Activated T-helper 9 cell treated with anti-CD3 and anti-CD28 coated beads, Interleukin-2, amount 50 U/mL, for 16 hours (primary cell): ENCODE measurements at places on chromosomes 4 and X.

GRCh38 chr4:173246719-173247118 lies 78.1 kb downstream of the GALNT7 start:
- DNase-seq, result no peak

- no peak for DNase-seq
Measured at GRCh38 chrX:21524008-21524407, 134.1 kb downstream of the KLHL34 start.

DNA sequence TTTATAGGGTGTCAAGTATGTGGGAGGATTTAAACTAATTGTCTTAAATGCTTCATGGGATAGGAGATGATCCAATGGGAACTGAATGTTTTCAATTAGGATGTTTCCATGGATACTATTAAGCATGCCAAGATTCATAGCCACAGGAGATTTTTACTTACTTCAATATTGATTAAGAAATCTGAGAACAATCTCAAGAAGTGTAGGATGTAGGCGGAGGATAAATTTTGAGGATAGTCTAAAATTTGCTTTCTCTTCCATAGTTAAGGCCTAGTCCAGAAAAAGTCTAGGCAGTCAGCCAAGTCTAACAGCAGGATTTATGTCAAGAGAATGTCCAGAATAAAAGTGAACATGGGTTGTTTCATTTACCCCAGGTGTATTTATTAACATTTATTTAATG lies 32.8 kb downstream of the REPS2 start:
- no peak for DNase-seq

DNA sequence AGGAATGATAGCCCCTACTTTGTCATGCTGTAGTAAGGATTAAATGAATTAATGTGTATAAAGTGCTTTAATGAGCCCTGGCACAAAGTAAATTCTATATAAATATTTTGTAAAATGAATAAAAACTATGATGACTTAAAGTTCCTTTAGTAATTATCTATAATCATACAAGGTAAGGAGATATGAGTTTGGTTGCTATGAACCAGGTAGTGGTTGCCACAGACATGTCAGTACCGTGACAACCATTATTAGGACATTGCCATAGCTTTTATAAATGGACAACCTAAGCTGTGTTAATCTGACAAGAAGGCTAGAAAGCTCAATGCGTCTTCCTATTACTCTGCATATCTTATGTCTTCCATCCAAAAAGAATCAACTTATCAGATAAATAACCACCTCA lies at the start of gene ARL13A:
Gene ARL13A (plus strand): TSS at position 301 of the 400 bp plus-strand sequence. CDS start 3,982 bp downstream, outside the sequence.
- DNase-seq, result no peak

DNA sequence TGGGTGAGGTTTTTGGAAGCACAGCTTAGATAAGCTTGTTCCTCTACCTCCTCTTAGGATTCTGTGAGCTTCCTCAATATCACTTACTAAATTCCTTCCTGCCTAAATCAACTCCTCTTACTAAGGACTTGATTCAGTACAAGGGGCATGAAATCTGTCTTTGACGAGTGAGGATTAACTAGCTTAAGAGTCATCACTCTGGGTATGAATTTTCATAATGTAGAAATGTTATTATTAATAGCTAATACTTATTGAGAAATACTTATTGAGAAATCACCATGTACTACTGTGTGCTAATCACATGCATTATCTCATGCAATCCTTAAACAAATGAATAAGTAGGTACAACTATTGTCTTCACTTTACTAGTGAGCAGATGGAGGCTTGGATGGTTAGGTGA lies 28.6 kb downstream of the TRPC3 start:
- DNase-seq, result no peak

DNA sequence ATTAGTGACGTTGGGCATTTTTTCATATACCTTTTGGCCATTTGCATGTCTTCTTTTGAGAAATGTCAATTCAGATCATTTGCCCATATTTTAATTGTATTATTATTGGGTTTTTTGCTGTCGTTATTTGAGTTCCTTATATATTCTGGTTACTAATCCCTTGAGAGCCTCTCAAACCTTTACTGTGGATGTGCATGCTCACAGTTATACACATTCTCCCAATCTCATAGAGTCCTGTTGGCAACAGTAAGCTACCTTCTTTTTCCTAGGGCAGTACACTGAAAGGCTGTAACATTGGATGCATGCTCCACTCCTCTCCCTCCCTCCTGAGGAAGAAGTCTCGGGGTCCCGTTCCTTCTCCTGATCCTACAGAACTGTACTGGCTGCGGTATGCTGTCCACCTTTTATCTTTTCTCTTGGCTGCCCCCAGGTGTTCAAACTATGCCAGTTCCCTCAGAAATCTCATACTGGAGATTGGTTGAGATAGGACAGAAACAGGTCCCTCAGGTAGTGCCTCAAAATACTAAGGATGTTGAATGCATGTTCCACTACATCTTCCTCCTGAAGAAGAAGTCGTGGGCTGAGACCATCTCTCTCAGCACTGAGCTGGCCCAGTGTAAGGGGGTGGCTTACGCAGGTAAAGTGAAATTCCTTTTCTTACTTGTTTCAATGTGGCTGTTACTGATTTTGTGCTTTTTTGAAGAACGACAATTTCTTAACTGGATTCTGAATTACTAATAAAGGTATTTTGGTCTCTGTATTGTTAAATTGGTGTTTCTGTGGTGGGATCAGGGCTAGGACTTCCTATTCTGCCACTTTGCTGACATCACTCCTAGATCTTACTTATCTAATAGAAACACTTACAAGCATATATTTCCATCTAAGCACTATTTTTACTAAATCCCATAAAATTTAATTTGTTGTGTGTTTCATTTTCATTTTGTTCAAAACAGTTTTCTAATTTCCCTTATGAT lies 145.4 kb upstream of the HUWE1 start:
- peak; percentile 8 for DNase-seq
